ENCODE measurements at places on chromosomes 16 and 17.

DNA sequence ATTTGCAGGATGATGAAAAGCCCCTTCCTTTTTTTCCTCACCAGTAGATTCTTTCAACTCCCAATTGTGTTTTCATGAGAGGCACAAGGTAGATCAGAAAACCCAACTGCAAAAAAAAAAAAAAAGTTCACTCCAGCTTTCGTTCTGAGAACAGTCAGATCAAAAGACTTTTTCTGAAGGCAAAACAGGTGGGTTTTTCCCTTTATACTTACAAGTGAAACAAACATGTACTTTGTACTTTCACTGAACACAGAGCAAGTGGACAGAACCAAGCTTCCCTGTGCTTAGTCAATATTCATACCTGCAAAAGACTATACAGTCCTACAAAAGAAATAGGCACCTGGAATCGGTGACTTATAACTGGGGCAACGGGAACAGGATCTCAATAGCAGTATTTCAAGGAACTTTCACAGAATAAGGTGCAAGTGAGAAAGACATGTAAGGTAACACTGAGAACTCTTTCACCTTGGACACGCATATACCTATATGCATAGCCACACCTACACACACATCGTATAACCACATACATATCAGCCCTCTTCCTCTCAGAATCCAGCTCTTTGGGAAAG is 54.1 kb downstream of the TOX3 start:
- DNase-seq, result no peak

GRCh38 chr17:56549501-56549900 is 44.0 kb upstream of the NOG start:
- DNase-seq, result no peak

DNA sequence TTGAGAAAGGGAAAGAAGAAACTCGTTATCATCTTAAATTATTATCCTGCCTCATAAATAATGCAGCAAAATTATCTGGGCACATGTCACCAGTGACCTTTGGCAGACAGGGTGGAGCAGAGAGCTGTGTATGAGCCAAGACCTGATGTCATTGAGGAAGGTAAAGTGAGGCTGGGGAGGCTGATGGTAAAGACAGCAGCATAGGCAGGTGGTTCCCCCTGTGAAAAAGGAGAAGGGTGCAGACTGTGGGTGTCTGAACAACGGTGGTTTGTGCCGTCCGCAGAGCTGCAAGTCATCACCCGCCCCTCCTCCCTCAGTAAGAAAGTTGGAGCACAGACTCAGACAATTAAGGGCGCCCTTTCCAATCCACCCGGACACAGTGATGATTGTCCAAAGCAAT is 30.8 kb upstream of the METTL16 start:
- DNase-seq, result no peak

DNA sequence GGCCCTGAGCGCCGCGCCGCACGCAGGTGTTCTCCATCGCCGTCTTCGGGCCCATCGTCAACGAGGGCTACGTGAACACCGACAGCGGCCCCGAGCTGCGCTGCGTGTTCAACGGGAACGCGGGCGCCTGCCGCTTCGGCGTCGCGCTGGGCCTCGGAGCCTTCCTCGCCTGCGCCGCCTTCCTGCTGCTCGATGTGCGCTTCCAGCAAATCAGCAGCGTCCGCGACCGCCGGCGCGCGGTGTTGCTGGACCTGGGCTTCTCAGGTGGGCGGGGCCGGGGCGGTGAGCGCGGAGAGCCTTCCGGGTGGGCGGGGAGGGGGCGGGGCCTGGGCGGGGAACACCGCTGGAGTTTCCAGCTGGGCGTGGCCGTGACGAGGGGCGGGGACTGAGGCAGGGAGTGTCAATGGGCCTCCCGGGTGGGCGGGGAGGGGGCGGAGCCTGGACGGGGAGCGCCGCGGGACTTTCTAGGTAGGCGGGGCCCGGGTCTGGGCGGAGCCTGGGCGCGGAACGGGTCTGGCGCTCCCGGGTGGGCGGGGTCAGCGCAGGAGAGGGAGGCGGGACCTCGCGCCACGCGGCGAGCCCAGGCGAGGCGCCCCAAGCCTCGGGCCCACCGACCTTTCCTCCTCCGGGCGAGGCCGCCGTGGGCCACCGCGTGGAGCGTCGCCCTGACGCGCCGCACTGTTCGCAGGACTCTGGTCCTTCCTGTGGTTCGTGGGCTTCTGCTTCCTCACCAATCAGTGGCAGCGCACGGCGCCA is 2.4 kb downstream of the SYNGR3 start:
- peak; percentile 98 for DNase-seq

DNA sequence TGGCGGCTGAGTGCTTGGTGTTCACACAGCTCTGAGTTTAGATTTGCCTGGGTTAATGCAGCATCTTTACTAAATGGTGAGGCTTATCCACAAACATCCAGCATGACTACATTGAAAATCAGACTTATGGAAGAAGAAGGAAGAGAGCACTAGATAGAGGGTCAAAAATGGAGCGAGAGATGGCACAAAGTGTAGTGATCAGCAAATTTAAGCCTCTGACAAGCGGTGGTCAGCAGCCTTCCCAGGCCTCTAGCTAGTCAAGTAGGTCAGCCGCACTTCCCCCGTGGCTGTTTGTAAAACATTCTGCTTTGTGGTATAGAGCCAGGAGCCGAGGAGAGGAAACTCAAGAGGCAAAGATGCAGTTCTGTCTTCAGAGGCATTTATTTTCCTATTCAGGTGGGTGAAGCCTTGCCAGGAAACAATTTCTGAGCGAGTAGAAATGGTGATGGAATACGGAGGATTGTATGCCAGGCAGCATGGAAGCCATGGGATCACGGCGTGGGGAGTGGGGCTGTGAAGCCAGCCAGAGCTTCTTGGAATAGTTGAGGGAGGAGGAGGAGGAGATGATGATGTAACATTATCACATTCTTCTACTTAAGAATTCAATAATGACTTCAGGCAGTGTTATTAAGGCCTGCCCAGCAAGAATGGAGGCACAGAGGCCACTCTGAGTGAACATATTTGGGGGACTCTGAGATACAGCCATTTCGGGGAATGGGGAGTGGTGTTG is 118.9 kb downstream of the MSI2 start:
- DNase-seq, result no peak

DNA sequence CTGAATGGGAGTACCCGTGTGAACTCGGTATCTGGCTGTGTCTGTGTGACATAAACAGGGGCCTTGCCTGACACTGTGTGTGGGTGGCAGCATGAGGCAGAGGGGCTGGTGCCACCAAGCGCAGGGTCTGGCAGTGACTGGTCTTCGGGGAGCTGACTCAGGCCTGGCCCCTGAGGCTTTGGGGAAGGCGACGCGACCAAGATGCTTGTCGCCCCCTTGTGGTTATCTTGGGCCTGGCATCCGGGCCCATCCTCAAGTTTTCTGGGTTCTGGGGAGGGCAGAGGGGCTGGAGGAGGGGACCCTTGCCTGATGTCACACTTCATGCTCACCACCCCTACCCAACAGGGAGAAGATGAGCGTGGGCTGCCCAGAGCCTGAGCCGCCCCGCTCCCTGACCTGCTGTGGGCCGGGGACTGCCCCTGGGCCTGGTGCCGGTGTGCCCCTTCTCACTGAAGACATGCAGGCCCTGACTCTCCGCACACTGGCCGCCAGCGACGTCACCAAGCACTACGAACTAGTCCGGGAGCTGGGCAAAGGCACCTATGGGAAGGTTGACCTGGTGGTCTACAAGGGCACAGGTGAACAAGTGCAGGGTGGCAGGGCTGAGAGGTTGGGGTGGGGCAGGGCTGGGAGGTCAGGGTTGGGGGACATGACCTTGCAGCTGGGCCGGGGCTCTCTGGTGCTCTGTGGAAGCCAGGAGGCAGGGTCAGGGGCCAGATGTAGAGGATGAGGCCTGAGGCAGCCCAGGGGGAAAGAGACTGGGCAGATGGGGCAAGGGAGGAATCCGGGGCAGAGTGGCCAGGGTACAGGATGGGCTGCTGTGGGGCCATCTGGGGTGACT is 24.9 kb downstream of the SBK1 start:
- DNase-seq, result peak; percentile 77

DNA sequence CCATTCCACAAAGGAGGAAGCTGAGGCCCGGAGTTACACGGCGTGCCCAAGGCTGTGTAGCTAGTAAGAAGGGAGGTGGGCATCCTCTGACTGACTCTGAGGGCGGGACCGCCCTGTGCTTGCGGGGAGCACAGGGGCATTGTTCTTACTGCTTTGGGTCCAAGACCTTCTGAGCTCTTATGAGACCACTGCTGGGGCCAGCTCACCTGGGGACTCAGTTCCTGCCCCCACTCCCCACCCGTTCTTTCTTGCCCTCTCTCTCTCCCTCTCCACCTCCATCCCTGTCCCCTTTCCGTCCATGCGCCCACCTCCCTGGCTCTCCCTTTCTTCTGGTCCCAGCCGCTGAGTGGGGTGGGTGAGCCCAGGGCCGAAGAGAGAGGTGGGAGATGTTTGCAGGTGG is 19.6 kb downstream of the CCR7 start:
- DNase-seq, result no peak

GRCh38 chr16:31277659-31278260 is 18.0 kb downstream of the ITGAM start:
- no peak for DNase-seq

DNA sequence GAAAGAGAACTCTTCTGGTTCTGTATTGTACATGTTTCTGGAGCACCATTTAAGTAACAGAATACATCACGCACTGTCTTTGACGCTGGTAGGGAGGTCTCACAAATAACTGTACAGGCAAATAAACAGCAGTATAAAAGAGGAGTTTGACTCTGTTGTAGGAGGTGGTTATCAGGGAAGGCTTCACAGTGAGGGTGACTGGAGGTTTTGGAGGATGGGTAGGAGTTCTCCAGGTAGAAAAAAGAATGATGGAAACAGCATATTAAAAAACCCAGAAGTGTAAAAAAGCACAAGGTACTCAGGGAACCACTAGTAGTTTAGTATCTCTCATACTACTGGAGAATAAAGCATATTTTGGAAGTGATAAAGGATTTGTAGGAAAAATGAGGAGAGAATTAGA is 2.7 kb upstream of the SLC6A2 start:
- DNase-seq, result no peak

GRCh38 chr17:57986841-57987580 is 1.0 kb downstream of the VEZF1 start:
- DNase-seq, result peak; percentile 53

DNA sequence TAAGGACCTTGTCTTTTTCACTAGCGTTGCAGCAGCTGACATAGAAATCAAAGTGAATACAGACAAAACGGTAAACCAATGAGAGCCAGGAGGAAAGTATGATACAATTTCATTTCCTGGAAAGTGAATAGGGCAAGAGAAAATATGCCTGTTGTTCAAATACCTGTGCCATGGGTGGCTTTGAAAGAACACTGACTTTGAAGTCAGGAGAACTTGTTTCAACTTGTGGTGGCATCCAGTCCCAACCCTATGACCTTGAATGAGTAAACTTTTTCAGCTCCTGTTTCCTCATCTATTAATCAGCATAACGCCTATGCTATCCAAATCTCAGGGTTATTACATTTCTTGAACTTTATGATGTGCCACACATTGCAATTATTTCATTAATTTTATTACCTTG is 173.7 kb upstream of the HS3ST3A1 start:
- no peak for DNase-seq

- peak; percentile 77 for DNase-seq
Observed at GRCh38 chr16:695355-696089, 5.3 kb upstream of the WDR24 start.

GRCh38 chr16:69329369-69330285 is 761 bp downstream of the PDF start:
- DNase-seq, result no peak

DNA sequence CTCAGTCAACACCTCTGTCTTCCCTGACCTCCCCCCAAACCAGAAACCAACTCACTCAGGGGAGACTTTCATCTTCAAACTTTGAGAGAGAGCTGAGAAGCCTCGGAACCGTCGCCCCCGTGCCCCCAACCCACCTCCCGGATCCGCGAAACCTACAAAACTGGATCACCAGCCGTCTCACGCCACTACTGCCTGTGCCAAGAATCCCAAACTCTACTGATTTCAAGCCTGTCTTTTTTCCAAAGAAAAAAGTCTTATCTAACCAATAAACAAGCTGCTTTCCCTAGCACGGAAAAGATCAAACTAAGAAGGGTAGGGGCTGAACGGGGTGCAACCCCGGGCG is 2.0 kb downstream of the AXIN2 start:
- DNase-seq, result no peak

- no peak for DNase-seq
Observed at GRCh38 chr16:82027629-82028064, 7.4 kb upstream of the HSD17B2 start.

- no peak for DNase-seq
Observed at GRCh38 chr17:63464691-63465236, 12.1 kb upstream of the ACE start.

GRCh38 chr17:42132941-42133340 is 10.3 kb downstream of the HSPB9 start:
- peak; percentile 9 for DNase-seq

DNA sequence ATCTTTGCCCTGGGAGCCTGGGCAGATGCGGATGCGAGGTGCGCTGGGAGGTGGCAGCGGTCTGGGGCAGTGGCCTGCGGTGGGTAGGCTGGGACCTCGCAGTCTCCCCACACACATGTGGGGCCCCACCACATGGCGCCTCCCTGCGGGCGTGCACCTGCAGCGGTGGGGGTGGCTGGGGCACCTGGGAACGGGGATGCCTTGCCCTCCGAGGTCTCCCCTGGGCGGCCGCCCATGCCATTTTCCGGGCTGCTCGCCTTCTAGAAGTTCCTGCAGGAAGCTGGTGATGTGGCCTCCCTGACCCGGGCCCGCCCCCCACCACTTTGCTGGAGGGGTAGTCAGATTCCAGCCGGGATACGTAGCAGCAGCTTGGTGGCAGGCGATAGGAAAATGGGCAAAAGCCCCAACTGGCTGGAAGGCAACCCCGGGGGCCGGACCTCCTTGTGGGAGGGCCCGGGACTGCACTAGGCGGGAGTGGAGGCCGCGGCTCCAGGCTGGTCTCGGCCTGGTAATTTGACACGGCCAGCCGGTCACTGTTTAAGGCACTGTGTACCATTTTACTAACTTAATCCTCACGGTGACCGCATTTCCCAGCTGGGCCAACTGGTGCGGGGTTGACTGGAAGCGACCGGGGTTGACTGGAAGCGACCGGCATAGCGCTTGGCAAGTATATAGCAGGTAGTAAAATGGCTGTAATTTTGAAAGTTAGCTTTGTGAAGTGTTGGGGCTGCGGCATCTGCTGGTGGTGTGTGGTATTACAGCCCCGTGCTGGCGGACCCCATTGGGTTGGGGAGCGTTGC is 38.5 kb downstream of the IGF2BP1 start:
- peak; percentile 24 for DNase-seq

DNA sequence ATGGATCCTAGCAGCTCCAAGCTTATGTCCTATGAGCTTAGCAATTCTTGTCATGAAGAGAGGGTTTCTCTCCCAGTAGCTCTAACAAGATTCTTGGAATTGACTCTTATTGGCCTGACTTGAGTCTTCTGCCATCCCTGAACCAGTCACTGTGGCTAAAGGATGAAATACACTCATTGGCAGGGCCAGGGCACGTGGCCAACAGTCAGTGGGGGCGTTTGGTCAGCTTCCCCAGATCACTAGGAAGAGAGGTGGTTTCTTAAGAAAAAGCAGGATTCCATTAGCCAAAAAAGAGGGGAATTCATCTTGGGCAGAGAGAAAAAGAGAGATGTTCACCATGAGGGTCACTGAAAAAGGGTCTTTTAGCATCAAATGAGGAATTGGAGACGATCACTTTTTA is 363.2 kb downstream of the SNX29 start:
- DNase-seq, result no peak
